Spleen (tissue), 13 donors: ENCODE measurements at places on chromosomes 4 and X. TPM values are rescaled to one million over a fixed set of nuclear protein-coding genes. Genes with fewer than 3 reads are reported as not detected.

- DNase-seq, result no peak
These were observed 5.3 kb upstream of the SHISA3 start for GRCh38 chr4:42391981-42392380.

DNA sequence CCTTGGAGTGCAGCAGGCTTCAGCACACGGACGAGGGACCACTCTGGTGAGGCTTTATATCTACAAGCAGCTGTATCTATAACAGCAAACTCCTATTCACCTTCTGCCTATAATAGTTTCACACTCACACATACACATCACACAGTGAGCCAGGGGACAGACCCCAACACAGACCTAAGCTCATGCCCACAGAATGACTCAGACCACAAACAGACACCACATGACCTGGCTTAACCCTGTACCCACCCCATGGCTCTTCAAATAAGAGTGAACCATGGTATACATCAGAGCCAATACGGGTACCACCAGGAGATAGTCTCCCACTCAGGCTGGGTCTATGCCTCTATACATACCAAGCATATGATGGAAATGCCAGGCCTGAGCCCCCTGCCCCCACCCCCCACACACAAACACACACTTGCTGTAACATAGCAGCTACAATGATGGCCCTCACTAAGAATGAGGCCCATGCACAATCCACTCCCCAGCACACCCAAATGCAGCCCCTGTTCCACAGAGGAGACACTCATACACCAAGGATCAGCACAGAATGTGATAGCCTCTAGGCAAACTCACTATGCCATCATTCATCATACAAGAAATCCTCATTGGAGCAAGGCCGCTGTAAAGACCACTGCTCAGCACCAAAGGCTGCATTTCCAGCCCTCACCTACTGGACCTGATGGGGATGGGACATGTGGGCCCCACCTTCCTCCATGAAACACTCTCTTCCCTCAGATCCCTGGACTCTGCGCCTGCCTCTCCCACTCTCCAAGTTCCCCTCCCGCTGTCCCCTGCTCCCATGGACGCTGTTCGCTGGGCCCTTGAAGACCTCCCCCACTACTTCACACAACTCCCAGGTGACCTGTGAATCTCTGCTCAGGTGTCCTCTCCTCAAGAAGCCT lies 62.1 kb upstream of the XIAP start:
- peak; percentile 27 for DNase-seq

GRCh38 chr4:10853196-10853595 lies 168.6 kb upstream of the CLNK start:
- no peak for DNase-seq

GRCh38 chr4:45701621-45702020 lies 422.2 kb downstream of the GABRG1 start:
- no peak for DNase-seq

DNA sequence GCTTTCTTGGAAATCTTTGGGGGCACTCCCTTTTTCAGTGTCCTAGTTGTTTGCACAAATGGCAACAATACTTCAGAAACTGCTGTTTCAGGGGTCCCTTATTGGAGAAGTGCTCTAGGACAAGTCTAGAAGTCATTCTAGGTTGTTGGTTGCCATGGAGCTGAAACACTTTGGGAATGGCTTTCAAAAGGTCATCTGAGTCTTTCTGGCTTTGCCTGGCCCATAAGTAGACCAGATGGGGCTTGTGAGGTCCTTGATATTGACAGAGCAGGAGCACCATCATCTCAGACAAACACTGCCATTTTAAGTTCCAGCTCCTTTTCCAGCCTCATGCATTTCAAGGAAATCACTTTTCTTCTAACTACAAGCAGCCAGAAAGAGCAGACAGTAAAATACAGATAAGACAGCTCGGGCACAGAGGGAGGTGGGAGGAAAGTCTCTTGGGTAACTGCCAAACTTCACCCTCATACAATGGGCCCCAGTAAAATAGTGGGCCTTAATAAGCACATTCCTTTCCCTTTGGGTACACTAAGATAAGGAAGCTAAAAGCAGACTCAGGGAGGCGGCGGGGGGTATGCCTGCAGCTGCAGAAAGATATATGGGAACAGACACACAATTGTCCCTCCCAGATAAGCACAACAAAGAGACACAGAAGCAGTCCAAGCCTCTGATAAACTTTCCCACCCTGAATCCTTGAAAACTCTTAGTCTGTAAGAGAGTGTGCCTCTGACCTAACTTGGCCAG lies 8.5 kb upstream of the NXF3 start:
- DNase-seq, result no peak

GRCh38 chr4:117949621-117950020 lies 84.7 kb upstream of the NDST3 start:
- no peak for DNase-seq

GRCh38 chr4:108172231-108172752 lies 3.6 kb upstream of the LEF1 start:
- DNase-seq, result no peak

DNA sequence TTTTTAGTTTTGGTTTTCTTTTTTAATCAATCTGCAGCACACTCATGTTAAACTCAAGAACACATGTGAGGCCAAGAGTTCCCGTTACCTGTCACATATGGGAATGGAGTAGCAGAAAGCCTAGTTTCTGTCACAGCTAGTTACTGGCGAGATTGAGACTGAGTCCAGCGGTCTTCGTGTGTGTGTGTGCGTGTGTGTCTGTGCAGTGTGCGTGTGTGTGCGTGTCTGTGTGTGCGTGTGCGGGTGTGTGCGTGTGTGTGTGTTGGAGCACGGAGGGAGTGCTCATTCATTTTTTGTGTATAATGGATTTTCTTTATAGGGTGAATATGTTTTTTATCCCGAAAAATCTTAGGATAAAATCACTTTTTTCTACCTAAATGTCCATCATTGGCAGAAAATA lies 19.2 kb downstream of the F11 start:
- DNase-seq, result no peak

- no peak for DNase-seq
These were observed 37.6 kb downstream of the C4orf50 start for GRCh38 chr4:5980436-5981155.

DNA sequence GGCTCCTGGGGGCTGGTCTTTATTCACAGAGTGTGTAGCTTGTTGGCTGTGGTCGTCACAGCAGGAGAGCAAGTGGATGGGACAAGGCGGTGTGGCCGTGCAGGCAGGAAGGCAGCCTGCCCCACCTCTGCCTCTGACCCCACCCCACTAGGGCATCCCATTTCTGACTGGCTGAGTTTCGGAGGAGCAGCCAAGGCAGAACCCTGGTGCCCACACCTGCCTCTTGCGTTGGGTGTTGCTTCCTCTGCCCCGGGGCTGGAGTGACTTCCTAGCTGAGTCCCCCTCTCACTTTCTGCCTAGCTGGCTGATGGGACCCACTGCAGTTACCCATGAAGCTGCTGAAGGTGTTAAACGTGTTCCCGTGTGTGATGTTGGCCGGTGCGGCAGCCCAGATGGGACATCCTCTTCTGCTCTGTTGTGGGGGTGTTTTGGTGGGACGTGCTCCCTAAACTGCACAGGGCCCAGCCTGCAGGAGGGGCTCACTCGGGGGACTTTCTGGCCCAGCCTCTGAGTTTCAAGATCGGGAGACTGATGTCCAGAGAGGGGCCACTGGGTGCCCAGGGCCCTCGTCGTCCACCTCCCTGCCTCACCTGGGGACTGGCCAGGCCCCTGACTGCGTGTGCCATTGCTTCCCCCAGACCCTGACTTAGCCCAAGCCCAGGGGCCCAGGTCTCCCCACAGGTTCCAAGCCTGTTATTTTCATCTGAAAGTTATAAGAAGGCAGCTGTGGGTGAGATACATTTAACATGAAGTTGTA lies 101.5 kb downstream of the PSAPL1 start:
- DNase-seq, result peak; percentile 69

DNA sequence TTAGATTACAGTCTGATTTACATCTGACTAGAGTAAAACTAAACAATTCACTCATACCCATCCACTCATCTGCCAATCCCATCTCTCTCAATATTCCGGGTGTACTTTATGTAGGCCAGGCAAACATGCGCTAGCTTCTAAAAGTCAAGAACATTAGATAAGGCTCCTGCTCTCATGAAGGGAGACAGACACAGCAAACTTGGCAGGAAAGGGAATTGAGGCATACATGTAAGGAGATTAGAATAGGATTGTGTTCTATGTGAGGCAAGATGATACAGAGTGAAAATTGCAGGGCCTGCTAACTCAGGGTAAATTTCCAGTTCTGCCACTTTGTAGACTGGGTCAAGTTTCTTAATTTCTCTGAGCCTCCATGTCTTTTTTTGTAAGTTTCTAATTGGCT lies 135.8 kb downstream of the CDS1 start:
- DNase-seq, result no peak

- DNase-seq, result no peak
These were observed 33.1 kb downstream of the OSTC start for GRCh38 chr4:108683479-108683878.

- no peak for DNase-seq
These were observed 3.9 kb downstream of the HSD17B10 start for GRCh38 chrX:53430231-53430630.

GRCh38 chrX:38287674-38288073 lies 39.6 kb downstream of the RPGR start:
- DNase-seq, result no peak

DNA sequence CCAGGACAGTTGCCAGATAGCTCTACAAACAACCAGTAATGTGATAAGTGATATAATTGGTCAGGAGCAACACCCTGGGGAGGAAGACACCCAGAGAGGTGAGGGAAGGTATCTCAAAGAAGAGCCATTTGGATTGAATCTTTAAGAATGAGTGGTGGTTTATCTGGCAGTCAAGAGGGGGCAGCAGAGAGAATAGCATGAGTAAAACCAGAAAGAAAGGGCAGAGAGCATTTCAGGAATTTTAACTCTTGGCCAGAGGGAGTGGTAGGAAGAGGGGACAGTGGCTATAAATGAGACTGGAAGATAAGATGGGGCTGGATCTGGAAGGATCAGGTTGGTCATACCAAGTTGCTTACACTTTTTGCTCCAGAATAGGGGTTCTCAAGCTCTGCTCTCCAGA lies 5.9 kb upstream of the SEPTIN6 start:
- DNase-seq, result no peak

GRCh38 chr4:122921971-122922876 lies at the start of gene NUDT6:
Gene NUDT6, minus strand, starts transcription at chr4:122922597. Its CDS starts 25 bp downstream, at chr4:122922572.
- DNase-seq, result peak; percentile 89

- DNase-seq, result no peak
These were observed 39.2 kb upstream of the UGT2B7 start for GRCh38 chr4:69056921-69057550.

GRCh38 chrX:1610166-1610565 lies 4.7 kb upstream of the ASMT start:
- DNase-seq, result no peak

DNA sequence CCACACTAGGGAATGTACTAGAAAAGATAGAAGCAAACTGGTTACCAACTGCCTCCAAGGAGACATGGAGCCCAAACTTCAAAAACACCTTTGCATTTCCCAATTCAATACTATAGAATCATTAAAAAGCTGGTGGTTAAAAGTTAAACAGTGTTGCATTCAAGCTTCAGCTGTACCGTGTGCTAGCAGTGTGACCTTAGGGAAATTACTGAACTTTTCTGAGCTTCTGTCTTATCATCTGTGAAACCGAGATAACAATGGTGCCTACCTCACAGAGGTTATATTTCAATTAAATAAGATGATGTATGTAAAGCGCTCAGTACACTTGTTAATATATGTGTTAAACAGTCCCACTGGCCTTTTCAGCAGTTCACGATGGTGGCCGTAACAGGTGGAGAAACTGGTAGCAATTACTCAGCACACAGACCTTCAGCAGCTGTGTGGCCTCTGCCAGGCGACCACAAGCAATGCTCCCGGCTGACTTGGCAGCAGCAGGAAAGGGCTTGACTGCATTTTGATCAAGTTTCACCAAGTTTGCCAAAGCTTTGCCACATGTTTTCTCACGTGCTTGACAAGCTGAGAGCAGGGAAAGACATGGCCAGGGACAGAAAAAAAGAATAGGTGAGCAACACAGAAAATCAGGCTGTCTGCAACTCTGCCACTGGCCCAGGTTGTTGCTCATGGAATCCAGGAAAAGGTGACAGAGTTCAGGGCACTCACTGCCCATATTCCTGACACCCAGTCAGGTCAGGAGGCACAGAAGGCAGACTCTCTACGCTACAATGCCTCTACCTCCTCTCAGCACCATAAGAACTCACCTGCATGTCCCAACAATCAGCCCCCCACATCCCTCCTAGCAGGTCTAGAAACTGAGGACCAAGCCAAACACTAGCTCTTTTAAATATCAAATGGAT lies 72.1 kb downstream of the PARM1 start:
- DNase-seq, result no peak

- no peak for DNase-seq
These were observed 103.7 kb upstream of the BMPR1B start for GRCh38 chr4:94653984-94654609.

DNA sequence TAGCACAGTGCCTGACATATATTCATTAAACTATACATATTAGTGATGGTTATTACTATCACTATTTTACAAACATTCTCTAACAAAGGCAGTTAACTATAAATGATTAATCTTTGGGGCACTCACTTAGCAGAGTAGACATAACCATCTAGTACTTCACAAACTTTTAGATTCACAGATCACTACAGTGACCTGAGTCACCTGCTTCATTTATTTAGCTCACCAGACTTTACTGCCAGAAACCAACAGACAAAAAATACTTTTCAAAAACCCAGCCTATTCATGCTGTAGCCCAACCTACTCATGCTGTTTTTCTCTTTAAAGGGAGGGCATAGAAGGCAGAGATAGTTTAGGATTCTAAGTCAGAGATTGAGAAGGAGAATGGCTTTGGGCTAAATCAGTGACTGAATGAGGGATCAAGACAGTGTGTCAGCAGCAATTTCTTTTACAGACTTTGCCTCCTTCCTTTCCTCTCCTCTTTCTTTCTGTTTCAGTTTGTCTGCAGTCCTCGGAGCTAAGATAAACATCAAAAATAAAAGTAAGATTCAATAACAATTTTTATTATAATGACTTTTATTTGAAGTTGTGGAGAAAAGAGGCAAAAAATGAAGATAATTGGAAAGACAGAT lies 34.7 kb upstream of the PDE5A start:
- DNase-seq, result no peak

- no peak for DNase-seq
These were observed 412.9 kb upstream of the FMR1 start for GRCh38 chrX:147498796-147499195.

DNA sequence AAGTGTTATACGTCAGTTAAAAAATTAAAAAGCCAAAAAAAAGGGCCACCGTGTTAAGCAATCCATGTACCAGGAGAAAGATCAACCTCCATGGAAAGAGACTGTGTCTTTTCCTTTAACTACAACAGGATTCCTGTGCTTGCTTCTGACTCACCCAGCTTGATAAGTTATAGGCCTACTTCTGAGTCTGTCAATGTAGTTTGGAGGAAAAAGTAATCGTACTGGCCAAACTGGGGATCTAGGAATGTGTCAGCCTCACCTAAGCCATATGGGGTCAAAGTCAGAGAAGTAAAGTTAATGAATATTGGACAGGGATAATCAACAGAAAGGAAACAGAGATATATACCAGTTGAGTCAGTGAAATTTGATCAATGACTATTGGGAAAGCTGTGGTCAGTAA lies 470.8 kb upstream of the SLIT2 start:
- DNase-seq, result no peak

GRCh38 chrX:151680805-151681204 lies 14.5 kb upstream of the PRRG3 start:
- DNase-seq, result no peak

Gene LRP2BP
- 0.17 TPM for polyA plus RNA-seq

Gene PPP2R2C
- polyA plus RNA-seq, result 0.07 TPM

Gene NKX3-2
- 0.83 TPM for polyA plus RNA-seq

Gene HDX
- 0.37 TPM for polyA plus RNA-seq

Gene RPL39
- polyA plus RNA-seq, result 18,857 TPM

Gene FAM149A
- 1.7 TPM for polyA plus RNA-seq

Gene GATA1
- 0.15 TPM for polyA plus RNA-seq

Gene TMEM192
- 4.3 TPM for polyA plus RNA-seq

Gene GAGE1
- polyA plus RNA-seq, result not detected

Gene RAB39B
- polyA plus RNA-seq, result 3.3 TPM

Gene NSG1
- 0.83 TPM for polyA plus RNA-seq

Gene INTU
- polyA plus RNA-seq, result 2.2 TPM

Gene TEC
- polyA plus RNA-seq, result 1.9 TPM
